Aortic smooth muscle cell (primary cell): ENCODE measurements at places on chromosomes 11 and 22. TPM values are rescaled to one million over a fixed set of nuclear protein-coding genes. Genes with fewer than 3 reads are reported as not detected.

The MCHR1 gene
- 0.13 and 0.25 TPM in 2 replicates for total RNA-seq

The VPREB3 gene
- not detected in 2 replicates for total RNA-seq

The MAPK8IP2 gene
- total RNA-seq, result 0.12 and 0.13 TPM in 2 replicates

The HEPN1 gene
- not detected in 2 replicates for total RNA-seq

The KREMEN1 gene
- 1.1 and 1.3 TPM in 2 replicates for total RNA-seq

The MMP12 gene
- not detected in 2 replicates for total RNA-seq

The HBG1 gene
- 0.25 TPM in 1 of 2 replicates, not detected in the other for total RNA-seq

The MYEOV gene
- 1.2 and 2.5 TPM in 2 replicates for total RNA-seq

The OR4C46 gene
- total RNA-seq, result not detected in 2 replicates

The OR52I1 gene
- total RNA-seq, result not detected in 2 replicates

The FUT4 gene
- 4.8 and 5.0 TPM in 2 replicates for total RNA-seq

The NXPE4 gene
- total RNA-seq, result not detected in 2 replicates

The VPREB1 gene
- total RNA-seq, result not detected in 2 replicates

The GDPD4 gene
- total RNA-seq, result not detected in 2 replicates

The LYVE1 gene
- total RNA-seq, result 3.3 and 3.8 TPM in 2 replicates

The OR5B3 gene
- total RNA-seq, result not detected in 2 replicates

The APOBEC3G gene
- total RNA-seq, result 10.4 and 11.0 TPM in 2 replicates

The SLC22A9 gene
- total RNA-seq, result not detected in 2 replicates

The CCDC15 gene
- 1.4 and 1.7 TPM in 2 replicates for total RNA-seq

The PCNX3 gene
- total RNA-seq, result 12.7 and 14.7 TPM in 2 replicates

The TRIM64C gene
- not detected in 2 replicates for total RNA-seq

The OR6T1 gene
- not detected in 2 replicates for total RNA-seq

The DGCR6 gene
- 0.19 and 0.40 TPM in 2 replicates for total RNA-seq
